Cardiac septum (tissue), 1 donor: ENCODE measurements at places on chromosomes 2 and 18.

DNA sequence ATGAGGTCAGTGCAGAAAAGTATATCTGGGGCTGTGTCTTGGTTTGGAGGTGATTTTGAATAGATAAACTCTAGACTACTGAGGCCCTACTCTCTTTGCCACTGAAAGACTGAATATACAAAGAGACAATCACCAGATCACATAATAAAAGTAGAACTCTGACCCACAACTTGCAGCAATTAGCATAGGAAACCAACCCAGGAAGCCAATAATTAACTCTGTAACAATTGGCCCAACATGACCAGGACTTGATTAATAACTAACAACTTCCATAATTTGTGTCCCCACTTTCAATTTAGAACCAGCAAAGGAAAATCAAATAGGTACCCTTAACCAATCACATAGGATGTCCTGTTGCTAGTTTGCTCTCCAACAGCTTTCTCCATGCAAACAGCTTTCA, 1104.9 kb upstream of the CELF4 start:
- no peak for DNase-seq

- DNase-seq, result no peak
Observed at GRCh38 chr2:199070322-199070949, 387.3 kb downstream of the SATB2 start.

GRCh38 chr2:52308156-52308555, 1276.2 kb upstream of the NRXN1 start:
- DNase-seq, result no peak

GRCh38 chr18:24817587-24818371, 357.3 kb downstream of the HRH4 start:
- no peak for DNase-seq

DNA sequence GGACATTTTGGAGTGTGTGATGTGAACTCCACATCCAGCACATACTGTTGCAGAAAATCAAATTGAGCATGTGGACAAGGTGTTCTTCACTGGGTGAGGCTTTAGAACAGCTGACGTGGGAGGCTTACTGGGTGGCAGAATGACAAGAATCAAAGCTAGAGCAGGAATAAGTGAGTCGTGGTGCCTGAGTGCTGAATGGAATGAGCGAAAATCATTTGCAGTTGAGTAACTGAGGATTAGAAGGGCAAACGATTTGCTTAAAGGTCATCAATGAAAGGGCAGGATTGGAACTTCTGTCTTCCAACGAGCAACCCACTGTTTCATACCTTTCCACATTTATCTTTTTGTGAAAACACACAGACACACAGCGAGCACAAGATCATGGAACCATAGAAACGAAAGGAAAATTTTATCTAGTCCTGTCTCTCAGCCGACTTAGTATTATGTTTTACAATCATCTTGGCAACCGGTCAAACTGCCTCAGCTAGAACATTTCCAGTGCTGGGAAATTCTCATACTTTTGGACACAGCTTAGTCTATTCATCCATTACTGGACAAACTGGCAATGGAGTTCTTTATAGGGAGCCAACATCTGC, 7.2 kb upstream of the DAW1 start:
- DNase-seq, result no peak
